Stimulated activated naive B cell treated with anti-CD40 and anti-IgM and Interleukin-4, amounts not matched to agents 10 μg/mL and 1 μg/mL and 100 μg/mL, for 72 hours (primary cell): ENCODE measurements at places on chromosomes 2 and 18.

- peaks cover 14% of the 10 kb centered on the region for H3K36me3 ChIP-seq
- H3K27me3 ChIP-seq: peaks cover 4% of the 10 kb centered on the region
- no peak for DNase-seq
These were observed 251.4 kb upstream of the TCF4 start for GRCh38 chr18:55839343-55839742.

DNA sequence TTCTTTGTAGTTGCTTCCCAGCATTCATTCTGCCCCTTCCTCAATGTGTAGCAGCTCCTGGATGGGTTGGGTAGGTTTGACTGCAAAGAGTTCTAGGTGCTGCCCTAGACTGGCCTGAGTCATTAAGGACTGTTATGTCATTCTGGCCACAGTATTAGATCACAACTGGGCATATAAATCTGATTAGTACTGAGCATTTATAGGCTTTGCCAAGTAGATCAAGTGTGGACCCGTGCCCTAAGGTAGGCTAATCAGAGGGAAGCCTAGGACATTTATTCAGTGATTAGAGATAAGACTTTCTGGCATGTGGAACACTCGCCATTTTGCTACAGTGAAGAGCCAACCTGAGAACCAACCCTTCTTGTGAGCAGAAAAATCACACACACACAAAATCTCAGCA lies 2.7 kb downstream of the KATNAL2 start:
- no peak overlapping the region for H3K27ac ChIP-seq
- H3K36me3 ChIP-seq: peaks cover 3% of the 10 kb centered on the region
- no peaks in the 10 kb centered on the region for H3K27me3 ChIP-seq
- DNase-seq: no peak
- no peak overlapping the region for H3K4me3 ChIP-seq

DNA sequence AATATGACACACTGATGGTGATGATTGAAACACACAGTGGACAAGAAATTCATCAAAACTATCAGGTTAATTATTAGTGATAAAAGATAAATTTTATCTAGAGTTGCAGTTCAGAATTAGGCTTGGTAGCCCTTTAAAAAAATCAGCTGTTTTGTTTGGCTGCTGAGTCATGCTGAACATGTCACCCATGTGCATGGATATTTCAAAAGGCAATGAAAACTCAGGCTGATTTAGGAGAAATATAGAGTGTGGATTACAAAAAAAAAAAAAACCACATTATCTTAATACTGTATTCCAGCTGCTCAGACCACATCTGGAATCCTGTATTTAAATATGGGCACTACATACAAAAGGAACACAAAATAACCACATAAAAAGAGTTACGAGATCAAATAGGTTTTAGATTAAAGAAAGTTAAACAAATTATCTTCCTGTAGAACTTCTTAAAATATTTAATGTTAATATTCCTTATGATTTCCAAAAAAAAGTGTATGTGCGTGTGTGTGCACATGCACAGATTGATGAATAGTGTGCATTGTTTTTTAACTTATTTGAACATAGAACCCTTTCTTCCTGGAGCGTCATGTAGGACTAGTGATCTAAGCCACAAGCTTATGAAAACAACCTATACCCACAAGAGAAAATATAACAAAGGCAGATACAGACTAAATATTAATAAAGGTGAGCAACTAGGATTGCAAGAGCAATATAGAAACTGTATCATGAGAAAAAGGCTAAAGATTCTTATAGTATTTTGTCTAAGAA lies 186.2 kb downstream of the STK39 start:
- no peaks in the 10 kb centered on the region for H3K4me1 ChIP-seq
- DNase-seq: no peak
- H3K27ac ChIP-seq: no peak overlapping the region

DNA sequence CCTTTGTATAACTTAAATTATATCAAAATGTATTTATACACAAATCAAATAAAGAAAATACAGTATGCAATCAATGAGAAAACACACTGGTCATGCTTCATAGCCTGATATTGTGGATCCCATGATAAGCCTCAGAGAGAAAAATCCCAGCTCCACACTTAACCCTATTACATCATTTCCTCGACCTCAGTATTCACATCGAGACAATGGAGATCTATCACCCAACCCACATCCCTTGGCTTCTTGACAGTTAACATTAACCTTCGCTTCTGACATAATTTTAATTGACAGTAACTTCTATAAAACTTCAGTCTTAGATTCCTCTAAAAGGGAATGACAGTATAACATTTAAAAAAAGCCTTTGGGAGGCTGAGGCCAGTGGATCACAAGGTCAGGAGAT lies 11.6 kb downstream of the TMX3 start:
- H3K36me3 ChIP-seq: peaks cover 30% of the 10 kb centered on the region
- H3K4me3 ChIP-seq: no peak overlapping the region
- H3K27me3 ChIP-seq: no peaks in the 10 kb centered on the region
- peaks cover 8% of the 10 kb centered on the region for H3K4me1 ChIP-seq
- H3K27ac ChIP-seq: no peak overlapping the region

GRCh38 chr2:43329637-43330036 lies 103.2 kb upstream of the ZFP36L2 start:
- no peak overlapping the region for H3K4me3 ChIP-seq
- peaks cover 19% of the 10 kb centered on the region for H3K36me3 ChIP-seq
- H3K27ac ChIP-seq: no peak overlapping the region
- no peaks in the 10 kb centered on the region for H3K27me3 ChIP-seq

GRCh38 chr18:63207835-63208234 lies 111.7 kb downstream of the BCL2 start:
- peaks cover 55% of the 10 kb centered on the region for H3K36me3 ChIP-seq
- peak overlapping the region; percentile 70 for H3K4me3 ChIP-seq
- peaks cover 80% of the 10 kb centered on the region for H3K4me1 ChIP-seq
- H3K27me3 ChIP-seq: no peaks in the 10 kb centered on the region
- no peak for DNase-seq

DNA sequence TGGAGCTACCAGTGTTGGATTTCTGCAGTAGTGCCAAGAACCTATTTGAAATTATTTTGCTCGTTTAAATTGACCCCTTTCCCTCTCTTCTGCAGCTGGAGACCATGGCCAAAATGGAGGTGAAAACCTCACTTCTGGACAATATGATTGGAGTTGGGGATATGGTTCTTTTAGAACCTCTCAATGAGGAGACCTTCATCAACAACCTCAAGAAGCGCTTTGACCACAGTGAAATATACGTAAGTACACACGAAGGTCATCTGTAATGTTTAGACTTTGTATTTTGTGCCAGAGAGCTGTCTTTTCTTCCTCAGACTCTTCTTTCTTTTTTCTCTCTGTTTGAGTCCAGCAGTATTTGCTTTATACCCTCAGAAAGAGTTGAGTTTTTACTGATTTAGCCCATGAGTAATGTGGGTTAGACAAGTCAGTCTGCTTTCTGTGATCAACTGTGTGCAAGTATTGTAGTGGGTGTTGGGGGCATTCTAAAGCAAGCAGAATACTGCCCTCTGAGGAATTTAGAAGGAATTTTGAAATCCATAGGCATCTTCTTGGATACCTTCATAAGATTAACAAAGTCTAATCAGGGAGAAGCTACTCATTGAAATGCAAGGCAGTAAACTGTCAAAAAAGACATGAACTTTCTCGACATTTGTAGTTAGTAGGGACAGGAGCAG lies 31.7 kb downstream of the MYO1B start:
- H3K27me3 ChIP-seq: no peaks in the 10 kb centered on the region
- DNase-seq: no peak

DNA sequence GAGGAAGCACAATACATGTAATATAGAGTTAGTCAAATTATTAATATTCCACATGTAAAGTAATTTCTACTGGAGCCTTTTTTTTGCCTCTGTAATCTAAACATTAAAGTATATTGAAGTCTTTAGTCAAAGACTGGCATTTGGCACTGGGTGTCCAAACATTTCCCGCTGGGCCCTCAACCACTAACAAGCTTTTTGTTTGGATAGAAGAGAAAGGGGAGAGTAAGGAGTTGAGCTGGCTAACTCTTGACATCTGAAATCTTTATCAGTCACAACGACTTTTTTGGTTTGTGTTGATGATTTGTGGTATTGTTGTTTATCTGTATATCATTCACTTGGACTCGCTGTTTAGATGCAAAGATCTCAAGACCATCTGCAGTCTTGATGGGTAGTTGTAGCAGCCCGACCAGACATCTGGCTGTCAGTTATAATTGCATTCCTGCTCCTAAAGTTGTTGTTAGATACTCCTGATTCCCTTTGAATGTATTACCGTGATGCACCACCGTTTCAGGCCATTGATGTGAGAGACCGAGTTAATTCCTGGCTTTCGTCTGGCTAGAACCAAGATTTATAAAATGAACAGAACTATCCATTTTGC lies 379.6 kb downstream of the MTX2 start:
- no peaks in the 10 kb centered on the region for H3K4me1 ChIP-seq
- H3K27me3 ChIP-seq: peaks cover 54% of the 10 kb centered on the region
- no peaks in the 10 kb centered on the region for H3K36me3 ChIP-seq
- no peak overlapping the region for H3K4me3 ChIP-seq

- H3K4me1 ChIP-seq: no peaks in the 10 kb centered on the region
- no peak overlapping the region for H3K27ac ChIP-seq
- H3K36me3 ChIP-seq: no peaks in the 10 kb centered on the region
- DNase-seq: no peak
- no peak overlapping the region for H3K4me3 ChIP-seq
- H3K27me3 ChIP-seq: peaks cover 20% of the 10 kb centered on the region
These were observed 5.9 kb downstream of the ASXL3 start for GRCh38 chr18:33583901-33584300.

- no peak for DNase-seq
- H3K4me3 ChIP-seq: no peak overlapping the region
- peaks cover 61% of the 10 kb centered on the region for H3K4me1 ChIP-seq
- no peaks in the 10 kb centered on the region for H3K27me3 ChIP-seq
These were observed 32.2 kb downstream of the TLK1 start for GRCh38 chr2:171128461-171128860.

DNA sequence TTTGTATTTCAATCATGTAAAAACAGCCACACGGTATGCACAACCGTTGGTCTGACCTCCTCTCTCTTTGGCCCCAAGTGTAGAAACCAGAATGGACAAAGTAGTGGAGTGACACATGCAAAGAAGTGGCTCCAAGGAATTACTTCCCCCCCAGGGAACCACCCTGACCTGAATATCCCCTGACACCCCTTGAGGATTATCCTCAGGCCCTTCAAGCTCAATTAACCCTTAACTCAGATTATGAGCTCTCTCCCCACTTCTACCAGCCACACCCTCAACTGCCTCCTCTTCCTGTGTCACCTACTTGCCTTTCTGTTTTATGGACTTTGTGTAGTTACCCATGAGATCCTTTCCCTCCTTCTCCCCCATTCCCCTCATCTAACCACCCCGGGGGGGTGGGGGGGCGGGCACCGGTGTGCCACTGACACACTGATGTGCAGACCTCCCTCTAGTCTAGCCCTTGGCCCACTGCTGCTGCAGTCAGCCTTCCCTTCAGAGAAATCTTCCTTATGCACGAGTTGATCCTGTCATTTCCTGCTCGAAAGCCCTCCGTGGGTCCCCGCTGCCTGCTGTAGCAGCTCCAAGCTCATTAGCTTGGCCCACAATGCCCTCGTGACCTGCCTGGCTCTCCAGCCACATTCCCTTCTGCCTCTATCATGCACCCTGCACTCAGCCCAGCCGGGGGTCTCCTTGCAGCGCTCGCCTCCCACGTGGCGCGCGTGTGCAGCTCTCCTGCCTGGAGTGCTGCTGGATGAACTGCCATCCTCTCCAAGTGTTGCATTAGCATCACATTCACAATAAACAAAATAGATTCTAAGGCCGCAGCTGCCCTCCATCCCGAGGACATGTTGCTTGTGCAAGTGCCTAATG lies 40.1 kb upstream of the TMEM177 start:
- no peak for DNase-seq
- no peak overlapping the region for H3K4me3 ChIP-seq
- H3K27ac ChIP-seq: no peak overlapping the region
- H3K36me3 ChIP-seq: no peaks in the 10 kb centered on the region
- H3K27me3 ChIP-seq: peaks cover 28% of the 10 kb centered on the region

DNA sequence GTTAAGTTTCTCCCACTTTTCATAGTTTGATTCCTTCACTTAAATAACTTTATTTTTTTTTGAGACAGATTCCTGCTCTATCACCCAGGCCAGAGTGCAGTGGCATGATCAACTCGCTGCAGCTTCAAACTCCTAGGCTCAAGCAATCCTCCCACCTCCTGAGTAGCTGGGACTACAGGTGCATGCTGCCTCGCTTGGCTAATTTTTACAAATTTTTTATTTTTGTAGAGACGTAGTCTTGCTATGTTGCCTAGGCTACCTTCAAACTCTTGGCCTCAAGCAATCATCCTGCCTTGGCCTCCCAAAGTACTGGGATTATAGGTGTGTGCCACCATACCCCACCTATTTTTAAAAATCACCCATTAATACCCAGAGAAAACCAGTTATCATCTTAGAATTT lies 14.2 kb upstream of the WIPF1 start:
- no peaks in the 10 kb centered on the region for H3K27me3 ChIP-seq
- DNase-seq: no peak
- H3K4me3 ChIP-seq: no peak overlapping the region

- H3K36me3 ChIP-seq: no peaks in the 10 kb centered on the region
- H3K27ac ChIP-seq: no peak overlapping the region
- no peaks in the 10 kb centered on the region for H3K4me1 ChIP-seq
- H3K4me3 ChIP-seq: no peak overlapping the region
- DNase-seq: no peak
These were observed 64.5 kb upstream of the FAM124B start for GRCh38 chr2:224466304-224466895.

- DNase-seq: no peak
- H3K36me3 ChIP-seq: no peaks in the 10 kb centered on the region
- H3K27ac ChIP-seq: no peak overlapping the region
- peaks cover under 1% of the 10 kb centered on the region for H3K4me1 ChIP-seq
These were observed 17.3 kb downstream of the ADRA2B start for GRCh38 chr2:96098900-96099590.

GRCh38 chr2:18971628-18972027 lies 382.3 kb upstream of the NT5C1B start:
- no peak for DNase-seq
- H3K27ac ChIP-seq: no peak overlapping the region
- peaks cover 8% of the 10 kb centered on the region for H3K4me1 ChIP-seq
- H3K27me3 ChIP-seq: peaks cover 39% of the 10 kb centered on the region
- H3K4me3 ChIP-seq: no peak overlapping the region
- H3K36me3 ChIP-seq: no peaks in the 10 kb centered on the region

DNA sequence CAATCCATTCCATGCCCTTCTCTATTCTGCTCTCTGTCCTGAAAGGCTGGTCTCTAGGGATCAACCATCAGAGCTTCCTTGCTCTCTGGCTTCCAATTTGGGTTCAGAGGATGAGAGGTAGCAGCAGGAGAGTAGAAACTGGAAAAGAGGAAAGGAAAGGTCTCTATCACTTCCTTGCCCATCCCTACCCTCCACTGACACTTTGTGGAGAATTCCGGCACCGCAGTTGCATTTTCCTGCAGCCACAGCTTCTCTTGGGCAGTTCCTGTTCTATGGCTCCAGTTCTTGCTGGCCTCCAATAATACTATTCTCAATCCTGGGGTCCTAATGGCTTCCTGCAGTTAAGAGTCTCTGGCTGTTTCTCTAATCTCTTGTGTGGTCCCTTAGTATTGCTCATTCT lies 13.3 kb upstream of the IMPACT start:
- H3K27ac ChIP-seq: no peak overlapping the region
- H3K27me3 ChIP-seq: peaks cover 36% of the 10 kb centered on the region
- H3K4me1 ChIP-seq: no peaks in the 10 kb centered on the region

GRCh38 chr18:26293982-26294381 lies 67.7 kb downstream of the TAF4B start:
- H3K27me3 ChIP-seq: no peaks in the 10 kb centered on the region
- H3K4me1 ChIP-seq: no peaks in the 10 kb centered on the region
- H3K27ac ChIP-seq: no peak overlapping the region
